ENCODE measurements at places on chromosomes 5 and 9.

DNA sequence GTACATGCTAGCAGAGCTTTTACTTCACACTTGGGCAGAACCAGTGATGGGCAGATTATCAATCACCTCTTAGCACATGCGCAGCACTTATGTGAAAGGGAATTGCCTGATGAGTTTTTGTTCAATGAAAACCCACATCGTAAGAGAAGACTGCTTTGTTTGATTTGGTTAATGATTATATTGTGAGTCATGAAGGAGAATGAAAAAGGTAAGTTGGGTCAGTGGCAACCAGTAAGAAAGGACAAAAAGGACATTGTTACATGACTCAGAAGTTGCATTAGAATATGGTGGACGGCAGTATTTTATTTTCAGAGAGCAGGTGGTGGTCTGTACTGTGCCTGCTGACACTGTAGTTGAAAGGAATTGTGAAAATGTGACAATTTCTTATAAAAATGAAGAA lies 127.4 kb downstream of the AOPEP start:
- DNase-seq = no peak

DNA sequence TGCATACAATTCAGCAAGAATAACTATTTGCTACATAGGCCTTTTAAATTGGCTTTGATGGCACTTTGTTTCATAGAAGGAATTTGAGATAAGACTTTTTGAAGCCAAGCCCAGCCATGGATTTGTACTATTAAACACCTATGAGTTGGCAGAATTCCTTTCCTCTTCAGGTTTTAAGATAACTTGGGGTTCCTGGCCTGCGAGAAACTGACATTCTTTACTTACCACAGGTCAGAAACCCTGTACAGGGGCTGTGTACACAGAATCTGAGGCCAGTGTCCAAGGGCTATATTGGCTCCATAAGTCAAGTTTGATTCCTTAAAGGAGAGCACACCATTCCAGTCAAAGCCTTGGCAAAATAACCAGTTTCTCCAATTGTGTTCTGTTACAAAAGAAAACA lies 10.8 kb upstream of the BTNL3 start:
- no peak for DNase-seq

DNA sequence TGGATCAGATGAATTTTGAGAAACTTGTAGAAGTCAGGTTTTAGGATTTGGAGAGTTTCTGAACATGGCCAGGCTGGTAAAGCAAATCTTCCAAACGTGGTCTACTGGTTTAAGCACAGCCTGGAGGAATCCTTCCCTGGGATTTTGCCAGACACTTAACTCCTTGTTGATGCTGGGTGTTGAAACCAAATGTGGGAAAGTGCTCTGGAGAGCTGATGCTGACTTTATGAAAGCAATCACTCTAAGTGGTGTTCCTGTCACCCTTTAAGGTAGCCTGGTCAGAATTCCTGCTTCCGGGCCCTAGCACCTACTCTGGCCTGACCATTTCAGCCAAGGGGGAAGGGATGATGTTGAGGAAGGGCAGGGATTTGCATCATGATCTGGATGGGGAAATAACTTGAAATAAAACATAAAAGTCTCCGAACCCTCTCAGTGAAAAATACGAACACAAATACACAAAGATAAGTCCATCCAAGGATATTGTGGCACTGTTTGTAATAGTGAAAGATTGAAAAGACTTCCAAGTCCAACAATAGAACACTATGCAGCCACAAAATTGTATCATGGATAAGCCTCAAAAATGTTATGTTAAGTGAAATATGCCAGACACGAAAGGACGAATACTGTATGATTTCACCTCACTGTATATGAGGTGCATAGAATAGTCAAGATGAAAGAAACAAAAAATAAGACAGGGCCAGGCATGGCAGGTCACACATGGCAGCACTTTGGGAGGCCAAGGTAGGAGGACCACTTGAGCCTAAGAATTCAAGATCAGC lies 57.7 kb downstream of the PDE6A start:
- DNase-seq = no peak

DNA sequence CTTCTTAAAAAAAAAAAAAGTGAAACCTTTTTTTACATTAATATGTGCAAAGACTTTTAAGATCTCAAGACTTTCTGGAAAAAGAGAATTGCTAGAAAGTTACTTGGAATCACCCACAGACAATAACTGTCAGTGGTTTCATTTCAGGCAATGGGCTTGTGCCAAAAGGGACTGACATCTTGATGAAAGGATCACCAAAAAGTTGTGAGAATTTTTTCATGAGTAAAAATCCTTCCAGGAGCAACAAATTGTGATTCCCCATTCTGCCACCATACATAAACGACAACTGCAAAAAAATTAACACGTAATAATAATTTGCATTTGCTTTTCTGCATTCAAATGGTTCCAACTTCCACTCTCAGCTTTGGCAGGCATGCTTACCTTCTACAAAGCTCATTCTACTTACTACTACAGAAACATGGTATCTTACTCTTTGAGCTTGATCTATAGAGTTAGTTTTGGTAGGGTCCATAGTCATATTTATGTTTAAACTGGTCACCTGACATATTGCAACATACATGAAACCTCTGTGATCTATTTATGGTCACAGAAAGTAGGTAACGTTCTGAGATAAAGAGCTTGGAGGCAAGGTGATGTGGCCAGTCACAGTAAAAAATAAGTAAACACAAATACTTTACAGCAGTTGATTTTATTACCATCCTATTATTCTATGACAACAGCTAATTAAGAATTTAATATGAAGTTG lies 3.0 kb downstream of the NREP start:
- DNase-seq = no peak

DNA sequence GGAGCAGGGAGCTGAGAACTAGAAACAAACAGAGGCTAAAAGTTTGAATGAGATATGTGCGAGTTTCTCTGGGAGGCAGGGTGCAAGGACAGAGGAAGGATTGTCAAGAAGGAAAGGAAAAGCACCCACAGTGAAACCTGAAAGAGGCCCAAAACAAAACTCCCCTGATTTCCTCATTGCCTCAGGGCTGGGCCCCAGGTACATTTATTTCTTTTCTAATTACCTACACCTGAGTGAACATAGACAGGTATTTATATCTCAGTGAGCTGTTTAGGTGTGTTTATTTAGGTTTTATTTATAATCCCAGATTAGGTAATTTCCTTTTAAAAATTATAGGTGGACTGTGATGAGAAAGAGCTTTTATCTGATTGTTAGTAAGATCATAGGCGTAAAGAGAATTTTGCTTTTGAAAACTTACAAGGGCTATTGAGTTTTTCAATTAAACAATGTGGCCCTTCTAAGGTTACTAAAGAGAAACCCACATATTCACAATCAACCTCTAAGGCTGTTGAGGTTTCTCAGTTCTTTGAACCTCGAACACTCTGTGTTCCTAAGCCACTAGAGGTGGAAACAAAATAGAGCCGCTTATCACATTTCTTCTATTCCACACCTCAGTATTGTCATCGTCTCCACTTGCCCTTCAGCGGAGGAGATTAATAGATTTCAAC lies 344.8 kb downstream of the ZNF608 start:
- DNase-seq = no peak

DNA sequence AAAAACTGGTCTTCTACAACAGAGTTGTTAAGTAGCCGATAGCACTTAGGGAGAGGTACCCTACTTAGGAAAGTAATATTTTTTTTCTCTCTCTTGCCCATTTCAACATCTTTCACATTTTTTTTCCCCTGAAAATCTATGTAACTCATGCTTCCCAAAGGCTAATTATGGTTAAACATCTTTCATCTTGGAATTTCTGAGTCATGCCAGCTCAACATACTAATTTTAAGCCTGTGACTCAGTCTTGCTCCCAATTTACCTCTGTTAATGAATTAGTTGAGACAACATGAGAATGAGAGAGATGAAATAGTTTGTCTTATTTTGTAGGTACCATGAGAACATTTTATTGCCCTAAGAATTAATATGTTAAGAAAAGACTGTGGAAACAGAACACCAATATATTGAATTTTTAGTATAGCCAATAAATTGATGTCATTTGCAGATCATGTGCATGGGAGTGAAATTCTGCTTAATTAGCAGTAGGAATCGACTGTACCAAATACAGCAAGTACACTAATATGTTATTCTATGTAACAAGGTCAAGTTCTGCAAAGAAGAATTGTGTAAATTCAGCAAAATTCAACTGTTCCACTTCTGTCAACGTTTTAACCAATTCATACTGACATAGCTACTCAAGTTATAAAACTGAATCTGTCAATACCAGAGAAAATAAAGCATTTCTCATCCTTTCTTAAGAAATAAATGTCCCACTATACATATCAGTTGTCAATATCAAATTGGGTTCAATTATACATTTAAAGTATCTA lies 550.0 kb downstream of the PTPRD start:
- DNase-seq = no peak

- DNase-seq = no peak
These were observed 142.4 kb downstream of the OLFM1 start for GRCh38 chr9:135229701-135230385.

DNA sequence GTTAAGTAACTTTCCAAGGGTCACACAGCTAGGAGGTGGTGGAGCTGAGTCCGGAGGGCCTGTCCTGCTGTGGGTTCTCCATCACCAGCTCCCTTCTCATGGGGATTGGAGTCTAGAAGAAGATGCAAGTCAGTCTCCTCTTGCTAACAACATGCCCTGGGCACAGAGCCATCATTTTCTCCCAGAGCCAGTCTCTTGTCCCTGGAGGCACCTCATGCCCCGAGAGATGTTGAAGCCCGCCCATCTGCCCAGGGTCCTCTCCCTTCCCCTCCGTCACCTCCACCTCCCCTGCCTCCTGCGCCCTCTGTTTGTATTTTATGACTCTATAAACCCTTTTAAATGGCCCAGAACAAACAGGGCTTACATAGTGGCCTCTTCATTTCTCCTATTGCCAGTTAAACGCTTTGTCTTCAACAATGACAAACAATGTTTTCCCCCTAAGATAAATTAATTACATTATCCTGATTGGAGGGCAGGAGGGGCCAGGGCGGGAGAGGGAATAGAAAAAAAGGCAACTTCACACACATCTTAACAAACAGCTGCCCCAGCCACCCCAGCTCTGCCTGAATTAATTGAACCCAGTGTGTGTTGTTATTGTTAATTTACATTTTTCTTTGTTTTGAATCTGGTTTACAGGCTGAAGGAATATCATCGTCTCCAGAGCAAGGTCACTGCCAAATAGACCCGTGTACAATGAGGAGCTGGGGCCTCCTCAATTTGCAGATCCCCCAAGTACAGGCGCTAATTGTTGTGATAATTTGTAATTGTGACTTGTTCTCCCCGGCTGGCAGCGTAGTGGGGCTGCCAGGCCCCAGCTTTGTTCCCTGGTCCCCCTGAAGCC lies 55.8 kb downstream of the ASS1 start:
- no peak for DNase-seq

DNA sequence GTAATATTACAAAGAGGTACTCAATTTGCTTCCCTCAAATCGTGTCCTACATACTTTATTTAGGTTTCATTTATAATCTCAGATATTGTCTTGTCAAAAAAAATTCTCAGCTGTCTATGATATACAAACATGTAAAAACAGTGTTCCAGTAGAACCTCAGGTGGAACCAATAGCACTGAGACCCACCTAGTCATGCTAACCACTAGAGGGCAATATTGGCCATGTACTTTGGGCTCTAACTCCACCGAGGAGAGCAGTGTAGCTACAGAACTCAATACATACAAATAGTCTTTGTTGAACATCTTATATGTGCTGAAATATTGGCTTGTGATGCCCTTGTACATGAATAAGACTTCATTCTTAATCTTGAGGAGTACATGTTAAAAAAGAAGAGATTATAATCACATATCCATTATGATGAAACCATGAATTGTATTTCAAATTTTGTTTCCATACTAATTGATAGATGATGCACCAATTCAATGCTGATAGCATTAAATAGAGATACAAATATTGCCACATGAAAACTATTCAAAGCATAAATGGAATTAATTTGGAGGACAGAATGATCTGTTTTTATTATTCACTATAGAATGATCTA lies 71.2 kb upstream of the CNTLN start:
- peak; percentile 53 for DNase-seq

DNA sequence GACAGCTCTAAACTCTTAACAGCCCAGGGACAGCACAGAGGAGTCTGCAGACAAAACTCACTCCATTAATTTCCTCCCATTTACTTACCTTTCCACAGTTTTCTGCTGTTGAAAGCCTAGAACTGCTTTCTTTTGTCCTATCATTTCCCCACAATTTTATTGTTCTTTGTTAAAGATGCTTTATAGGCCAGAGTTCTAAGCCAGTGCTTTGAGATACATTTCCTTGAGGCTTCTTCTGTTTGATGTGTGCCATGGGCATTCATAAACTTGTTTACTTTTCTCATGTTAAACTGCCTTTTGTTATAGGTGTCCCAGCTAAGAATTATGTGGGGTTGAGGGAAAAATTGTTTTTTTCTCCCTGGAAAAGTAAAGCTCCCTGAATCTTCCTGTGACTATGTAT lies 25.9 kb upstream of the SUB1 start:
- no peak for DNase-seq

DNA sequence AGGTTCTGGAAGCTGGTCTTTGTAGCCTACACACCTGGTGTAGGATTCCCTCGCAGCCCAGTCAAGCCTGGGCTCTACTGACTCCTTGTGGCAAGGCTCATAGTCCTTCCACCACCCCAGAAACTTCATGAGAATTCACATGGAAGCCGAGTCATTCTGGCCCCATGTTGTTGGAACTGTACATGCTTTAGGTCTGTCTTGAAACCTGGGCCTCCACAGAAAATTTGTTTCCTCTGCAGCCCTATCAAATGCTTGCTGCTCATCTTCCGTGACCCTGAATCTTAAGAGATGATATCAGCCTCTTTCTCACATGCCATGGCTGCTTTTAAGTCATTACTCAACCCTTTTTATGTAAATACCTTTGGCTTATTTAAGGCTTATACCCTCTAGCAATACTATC lies 113.4 kb upstream of the GRHPR start:
- DNase-seq = no peak

- DNase-seq = peak; percentile 90
These were observed 72.3 kb downstream of the ICE1 start for GRCh38 chr5:5494489-5495402.

DNA sequence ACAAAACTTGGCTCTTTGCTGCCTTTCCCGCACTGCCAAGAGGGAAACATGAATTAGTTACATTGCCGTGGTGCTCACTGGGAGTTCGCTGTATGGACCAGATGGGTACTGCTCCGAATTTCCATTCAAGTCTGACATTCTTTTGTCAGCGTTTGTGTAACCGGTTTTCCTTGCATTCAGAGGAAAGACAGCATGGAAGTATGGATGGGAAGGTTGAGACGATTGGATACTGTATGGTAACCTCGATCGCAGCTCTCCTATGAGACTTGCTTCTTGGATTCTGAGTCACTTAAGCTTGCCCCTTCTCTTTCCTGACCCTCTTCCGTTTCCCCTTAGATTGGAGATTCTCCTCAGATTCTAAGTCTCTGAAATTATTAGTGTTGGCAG lies 625 bp upstream of the UBLCP1 start:
- DNase-seq = no peak

GRCh38 chr9:123753016-123753415 lies 176.9 kb downstream of the DENND1A start:
- no peak for DNase-seq

Measured in AG08396 (cell line).